ENCODE measurements at places on chromosomes 16 and 17. TPM values are rescaled to one million over a fixed set of nuclear protein-coding genes. Genes with fewer than 3 reads are reported as not detected.
A peak's percentile ranks its signal among the peaks of the same experiment; 100 is the strongest.

Gene FOXO3B
- total RNA-seq, result 3.9 TPM

Gene PRR29
- total RNA-seq, result not detected

Gene NPIPB8
- not detected for total RNA-seq

Gene GUCY2D
- total RNA-seq, result not detected

Gene EPX
- total RNA-seq, result 0.22 TPM

Gene VAC14
- total RNA-seq, result 36.7 TPM

Gene HLF
- 0.24 TPM for total RNA-seq

Gene OTOP2
- total RNA-seq, result 0.27 TPM

Gene ANTKMT
- 240 TPM for total RNA-seq

Gene GNAO1
- 0.42 TPM for total RNA-seq

DNA sequence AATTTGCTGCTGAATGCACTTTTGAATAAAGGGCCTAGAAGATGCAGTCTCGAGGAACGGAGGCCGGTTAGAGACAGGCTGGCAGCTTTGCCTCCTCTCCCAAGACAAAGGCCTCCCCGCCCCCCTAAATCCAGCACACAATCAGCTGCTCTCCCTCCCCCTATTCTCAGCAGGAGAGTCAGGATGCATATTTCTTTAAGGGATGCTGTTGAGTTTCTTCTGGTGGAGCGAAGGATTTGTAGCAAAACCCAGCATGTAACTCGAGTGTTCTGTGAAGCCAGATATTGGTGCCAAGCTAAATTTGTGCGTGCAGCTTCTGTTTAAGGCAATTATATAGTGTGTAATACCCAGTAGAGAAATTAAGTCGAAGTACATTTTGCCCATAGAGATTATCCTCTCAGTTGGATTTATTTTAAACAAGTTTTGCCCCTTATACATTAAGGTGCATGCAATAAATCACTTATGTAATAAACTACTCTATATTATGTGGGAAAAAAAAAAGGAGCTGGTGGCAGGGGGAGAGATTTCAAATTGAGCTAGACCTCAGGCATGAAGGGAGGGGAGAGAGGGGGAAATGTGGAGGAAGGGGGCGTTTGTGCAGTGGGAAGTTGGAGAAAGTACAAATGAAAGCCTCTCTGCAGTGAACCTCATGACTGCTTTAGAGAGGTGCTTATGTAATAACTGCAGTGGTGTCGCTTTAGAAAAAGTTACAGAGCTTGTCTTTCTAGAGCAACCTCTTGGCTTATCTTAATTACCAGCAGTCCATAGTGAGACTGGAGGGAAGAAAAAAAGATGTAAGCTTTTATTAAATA, 599.2 kb downstream of the MAF start:
- no peak for DNase-seq

DNA sequence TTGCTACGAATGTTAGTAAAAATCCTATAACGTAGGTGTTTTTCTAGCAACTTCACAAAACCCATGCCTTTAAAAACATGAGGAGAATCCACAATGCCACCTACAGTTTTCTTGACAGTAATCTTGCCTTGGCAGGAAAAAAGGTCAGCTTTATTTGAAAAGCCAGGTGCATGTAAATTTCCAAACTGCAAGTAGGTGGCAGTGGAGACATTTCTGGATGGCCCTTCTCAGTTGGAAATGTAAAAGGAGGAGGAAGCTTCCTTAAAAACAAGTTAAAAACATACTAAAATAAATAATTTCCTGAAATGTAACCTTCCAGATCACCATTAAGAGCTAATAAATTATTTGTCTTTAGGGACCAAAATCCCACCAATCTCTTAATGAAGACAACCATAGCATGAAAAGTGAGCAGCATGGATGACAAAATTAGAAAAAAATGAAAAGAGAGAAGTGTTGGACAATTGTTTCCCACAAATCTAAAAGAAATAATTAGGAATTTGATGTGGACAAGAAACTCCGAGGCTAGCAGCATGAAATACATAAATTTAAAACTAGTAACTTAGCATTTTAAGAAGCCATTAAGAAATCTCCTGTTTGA, 152.2 kb downstream of the SNX11 start:
- DNase-seq, result peak; percentile 29

- no peak for DNase-seq
Observed at GRCh38 chr17:17987187-17987896, 14.7 kb downstream of the DRC3 start.

DNA sequence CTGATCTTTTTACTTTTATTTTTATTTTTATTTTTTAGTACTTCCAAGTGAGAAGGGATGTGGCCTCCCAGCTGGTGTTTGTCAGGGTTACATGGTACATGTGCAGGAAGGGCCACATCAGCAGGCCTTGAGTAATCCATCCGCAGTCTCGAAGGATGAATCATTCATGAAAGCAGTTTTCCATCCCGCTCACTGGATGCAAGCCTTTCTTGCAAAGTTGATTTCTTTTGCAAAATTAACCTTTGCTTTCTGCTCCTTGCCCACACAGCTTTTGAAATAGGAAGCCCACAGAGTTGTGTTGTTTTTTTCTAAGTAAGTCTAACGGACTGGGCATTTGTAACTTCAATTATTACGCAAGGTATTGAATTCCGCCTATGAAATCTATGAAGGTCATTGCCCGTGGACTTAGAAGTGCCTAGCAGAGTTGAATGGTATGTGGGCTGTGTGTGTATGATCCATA, 157.4 kb downstream of the PRKCA start:
- DNase-seq, result no peak

DNA sequence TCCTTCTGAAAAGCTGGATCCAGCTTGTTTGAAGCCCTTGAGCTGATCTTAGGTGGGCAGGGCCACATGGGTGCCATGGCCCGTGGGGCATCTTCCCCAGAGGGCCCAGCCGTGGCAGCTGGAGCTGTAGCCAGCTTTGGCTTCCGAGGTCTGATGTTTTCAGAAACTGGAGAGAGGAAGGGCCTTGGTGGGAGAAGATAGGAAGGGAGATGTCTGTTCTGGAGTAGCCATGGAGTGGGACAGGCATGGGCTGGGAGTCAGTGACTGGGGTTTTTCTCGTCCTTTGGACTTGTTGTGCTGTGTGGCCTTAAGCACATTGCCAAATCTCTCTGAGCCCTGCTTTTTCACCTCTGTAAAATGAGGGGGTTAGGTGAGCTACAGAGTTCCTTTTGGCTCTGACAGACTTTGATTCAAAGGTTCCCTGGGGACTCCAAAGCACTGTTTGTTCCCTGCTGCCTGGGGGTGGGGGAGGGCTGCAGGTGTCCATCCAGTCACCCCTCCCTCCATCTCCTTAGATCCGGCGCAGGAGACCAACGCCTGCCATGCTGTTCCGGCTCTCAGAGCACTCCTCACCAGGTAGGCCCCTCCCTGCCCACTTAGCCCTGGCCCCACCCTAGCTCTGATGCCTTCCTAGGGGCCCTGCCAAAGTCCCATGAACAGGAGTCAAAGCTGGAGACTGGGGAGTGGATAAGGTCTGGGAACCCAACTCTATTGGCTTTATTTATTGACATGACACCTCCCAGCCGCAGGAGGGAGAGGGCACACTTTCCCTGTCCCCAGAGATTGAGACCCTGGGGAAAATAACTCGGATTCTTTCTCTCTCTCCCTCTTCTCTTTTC, 2.1 kb downstream of the PPP1R1B start:
- DNase-seq, result no peak

DNA sequence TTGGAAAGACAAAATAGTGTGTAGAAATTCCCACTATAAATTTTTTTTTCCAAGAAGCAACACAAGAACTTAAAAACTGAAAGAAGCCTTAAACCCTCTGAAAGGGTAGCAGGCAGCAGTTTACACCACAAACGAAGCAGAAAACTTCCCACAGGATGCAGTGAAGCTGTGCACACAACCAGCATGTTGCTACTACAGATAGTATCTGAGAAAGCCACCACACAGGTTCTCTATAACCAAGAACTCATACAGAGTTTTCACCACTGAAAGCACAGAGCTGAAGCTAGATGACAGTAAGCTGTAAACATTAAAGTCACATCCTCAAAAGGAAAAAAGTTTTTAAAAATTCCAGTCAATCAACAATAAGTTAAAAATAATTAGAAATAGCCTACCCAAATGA, 333.6 kb upstream of the MON1B start:
- no peak for DNase-seq

DNA sequence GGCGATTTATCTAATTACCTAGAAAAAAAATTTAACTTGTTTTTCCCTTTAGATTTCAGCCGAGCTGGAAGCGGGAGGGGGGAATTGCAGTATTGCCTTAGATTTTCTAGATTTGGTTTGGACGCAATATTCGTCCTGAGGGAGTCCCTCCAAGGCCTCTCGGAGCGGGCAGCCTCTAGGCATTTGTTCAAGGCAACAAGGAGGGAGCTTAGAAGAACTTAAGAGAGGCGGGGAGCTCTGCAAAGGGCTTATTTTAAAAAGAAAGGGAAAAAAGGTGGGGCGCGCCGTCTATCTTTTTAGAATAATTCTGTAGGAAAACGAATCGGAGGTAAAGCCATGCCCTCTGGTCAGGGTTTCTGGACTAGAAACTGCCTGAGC, 407 bp upstream of the TMEM94 start:
- no peak for DNase-seq

DNA sequence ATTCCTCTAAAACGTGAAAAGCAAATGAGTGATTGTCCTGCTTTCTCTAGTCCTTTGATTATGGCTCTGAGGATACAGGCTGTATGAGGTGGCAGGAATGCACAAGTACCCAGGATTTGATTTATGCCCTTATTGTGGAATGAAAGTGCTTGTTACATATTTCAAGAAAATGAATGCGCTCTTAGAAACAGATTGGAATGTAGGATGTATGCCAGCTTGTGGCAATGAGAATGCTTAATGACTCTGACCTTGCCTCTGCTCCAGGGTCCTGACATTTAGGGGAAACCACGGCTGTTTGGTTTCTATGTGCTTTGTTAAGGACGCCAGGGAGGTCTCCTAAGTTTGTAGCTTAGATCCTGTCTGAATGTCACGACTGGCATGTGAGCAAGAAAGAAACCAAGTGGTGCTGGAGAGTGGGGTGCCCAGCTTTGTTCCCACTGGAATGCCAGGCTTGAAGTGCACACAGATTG, 22.0 kb downstream of the PRCD start:
- no peak for DNase-seq

DNA sequence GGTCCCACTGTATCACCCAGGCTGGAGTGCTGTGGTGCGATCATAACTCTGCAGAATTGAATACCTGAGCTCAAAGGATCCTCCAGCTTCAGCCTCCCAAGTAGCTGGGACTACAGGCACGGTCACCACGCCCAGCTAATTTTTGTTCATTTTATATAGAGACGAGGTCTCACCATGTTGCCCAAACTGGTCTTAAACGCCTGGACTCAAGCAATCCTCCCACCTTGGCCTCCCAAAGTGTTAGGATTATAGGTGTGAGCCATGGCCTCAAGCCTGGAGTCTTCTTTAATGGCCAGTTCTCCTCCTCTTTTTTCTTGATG, 484 bp downstream of the CD300LB start:
- no peak for DNase-seq

DNA sequence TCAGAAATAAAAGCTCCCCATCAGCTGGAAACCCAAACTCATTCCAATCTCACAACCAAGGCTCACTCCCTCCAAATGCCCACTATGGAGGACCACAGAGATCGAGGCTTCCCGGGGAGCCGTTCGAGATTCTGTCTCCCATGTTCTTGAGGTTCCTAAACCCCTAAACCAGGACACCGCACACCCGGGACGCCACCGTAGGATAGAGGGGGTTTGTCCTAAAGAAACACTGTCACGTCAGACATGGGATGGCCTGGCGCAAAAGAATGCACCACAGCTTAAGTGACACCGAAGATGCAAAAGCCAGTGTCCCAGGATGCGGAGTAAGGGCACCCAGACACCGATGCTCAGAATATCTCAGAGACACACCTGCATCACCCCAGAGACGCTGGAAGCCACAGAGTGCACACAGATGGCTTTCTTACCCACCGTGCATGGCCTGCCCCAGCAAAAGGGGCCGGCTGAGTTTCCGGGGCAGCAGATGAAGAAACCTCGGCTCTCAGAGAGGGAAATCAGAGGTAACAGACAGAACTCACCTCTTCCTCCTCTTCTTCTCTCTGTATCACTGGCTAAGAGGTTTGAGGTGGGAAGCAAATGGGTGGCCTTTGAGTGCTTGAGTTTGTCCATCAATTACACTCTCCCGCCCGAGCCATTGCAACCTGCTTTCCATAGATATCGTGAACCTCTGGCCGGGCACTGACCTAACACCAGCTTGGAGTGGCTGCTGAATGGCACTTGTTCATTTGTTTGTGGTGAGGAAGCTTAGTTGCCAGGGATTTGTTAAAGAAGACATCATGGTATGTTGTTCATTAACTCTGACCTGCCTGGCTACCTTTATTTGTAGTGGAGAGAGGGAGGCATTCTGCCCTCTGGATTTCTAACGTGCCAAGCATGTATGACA, 65.1 kb upstream of the TNRC6C start:
- no peak for DNase-seq

DNA sequence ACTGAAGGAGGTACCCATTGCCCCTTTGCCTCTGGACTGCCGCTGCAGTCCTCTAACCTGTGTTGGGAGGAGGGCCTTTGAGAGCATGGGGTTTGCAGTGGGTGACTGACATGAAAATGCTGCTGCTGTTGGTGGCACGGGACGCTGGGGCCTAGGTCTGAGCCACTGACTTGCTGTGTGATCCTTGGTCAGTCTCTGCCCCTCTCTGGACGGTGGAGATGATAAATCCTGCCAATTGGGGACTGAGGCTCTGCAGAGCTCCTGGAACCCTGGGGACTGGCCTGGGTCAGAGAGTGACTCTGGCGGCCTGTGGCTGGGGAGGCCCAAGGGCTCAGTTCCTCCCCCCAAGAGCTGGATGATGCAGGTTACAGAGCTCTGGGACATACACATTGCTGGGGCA, 6.1 kb upstream of the PYDC1 start:
- peak; percentile 11 for DNase-seq

DNA sequence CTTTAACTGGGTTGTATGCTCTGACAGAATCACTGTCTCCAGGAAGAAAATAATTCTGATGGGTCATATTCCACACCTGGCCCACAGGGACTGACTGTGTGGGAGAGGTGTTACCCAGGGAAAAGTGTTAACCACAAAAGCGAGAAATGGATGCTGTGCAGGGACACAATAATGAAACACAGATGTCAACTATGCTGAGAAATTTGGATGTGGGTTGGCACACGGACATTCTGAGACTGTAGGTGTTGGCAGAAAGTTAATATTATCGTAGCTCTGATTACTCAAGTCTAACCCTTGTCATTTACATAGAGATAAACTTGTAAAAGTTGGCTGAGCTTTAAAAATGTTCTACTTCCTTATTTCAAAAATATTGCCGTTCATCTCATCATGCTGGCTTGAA, 19.6 kb downstream of the TMC5 start:
- no peak for DNase-seq

DNA sequence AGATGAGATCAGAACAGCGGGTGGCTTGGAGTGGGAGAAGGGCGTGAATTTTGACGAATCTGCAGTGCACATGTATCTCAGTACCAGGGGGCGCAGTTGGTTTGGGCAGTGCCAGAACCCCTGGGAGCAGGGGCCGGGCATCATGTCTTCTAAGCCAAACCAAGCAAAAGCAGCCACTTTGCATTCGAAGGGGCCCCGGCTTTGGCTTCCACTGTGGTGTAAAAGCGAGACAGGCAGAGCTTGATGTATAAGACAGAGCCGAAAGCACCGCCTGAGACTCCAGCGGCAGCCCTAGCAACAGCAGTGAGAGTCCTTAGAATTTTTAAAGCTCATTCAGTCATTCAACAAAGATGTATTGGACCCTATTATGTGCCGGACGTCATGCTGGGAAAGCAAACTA, 3.8 kb upstream of the XYLT1 start:
- no peak for DNase-seq
